ENCODE measurements at places on chromosomes 4 and X.

GRCh38 chr4:168522829-168523489, 26.1 kb downstream of the PALLD start:
- DNase-seq: no peak

GRCh38 chrX:132406106-132406505, 82.7 kb downstream of the MBNL3 start:
- DNase-seq: no peak

DNA sequence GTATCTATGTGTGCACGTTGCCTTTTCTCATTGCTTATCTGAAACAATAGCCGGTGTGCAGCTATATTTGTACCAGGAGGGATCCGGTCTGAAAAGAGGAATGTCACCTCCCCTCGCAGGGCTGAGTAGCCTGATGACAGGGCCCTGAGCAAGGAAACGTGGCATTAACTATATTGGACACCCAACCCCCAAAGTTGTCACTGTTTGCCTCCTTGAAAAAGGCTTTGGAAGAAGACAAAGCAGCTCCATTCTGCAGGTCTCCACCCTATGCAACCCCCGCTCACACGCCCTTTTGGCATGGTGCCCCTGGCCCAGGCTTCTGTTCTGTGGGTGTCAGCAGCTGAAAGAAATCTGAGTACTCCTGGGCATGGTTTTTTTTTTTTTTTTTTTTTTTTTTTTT, 8.2 kb downstream of the PRRG3 start:
- no peak for DNase-seq

DNA sequence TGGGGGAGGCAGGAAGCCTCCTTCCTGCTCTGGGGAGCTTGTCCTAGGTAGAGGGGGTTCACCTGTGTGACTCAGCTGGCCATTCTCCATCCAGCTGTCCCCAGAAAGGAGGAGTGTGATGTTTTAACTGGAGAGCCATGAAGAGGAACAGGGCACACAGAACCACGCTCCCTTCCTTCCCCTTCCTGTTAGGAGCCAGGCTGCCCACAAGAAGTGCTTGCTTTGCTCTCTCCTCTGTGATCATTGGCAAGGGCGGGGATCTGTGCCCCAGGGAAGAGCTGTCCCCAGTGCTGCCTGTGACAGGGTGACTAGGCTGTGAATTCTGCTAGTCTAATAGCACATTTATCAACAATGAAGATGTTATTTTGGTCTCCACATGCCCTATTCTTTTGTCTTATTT, 169.6 kb upstream of the GATB start:
- peak; percentile 11 for DNase-seq
